ENCODE measurements at places on chromosomes 16 and 17.

- peak; percentile 87 for DNase-seq
Observed at GRCh38 chr17:76048711-76049110, 21.6 kb upstream of the EVPL start.

DNA sequence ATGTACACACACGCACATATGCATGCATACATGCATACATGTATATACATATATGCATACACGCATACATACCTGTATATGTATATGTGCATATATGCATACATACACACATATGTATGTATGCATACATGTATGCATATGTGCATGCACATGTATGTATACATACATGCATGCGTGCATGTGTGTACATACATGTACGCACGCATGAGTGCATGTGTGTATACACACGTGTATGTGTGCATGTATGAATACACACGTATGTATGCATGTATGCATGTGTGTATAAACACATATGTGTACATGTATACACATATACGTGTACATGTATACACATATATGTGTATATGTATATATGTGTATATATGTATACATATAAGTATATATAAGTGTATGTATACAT is 28.5 kb upstream of the DLX3 start:
- DNase-seq = no peak

- DNase-seq = no peak
Observed at GRCh38 chr16:48627148-48627547, 17.2 kb upstream of the N4BP1 start.

DNA sequence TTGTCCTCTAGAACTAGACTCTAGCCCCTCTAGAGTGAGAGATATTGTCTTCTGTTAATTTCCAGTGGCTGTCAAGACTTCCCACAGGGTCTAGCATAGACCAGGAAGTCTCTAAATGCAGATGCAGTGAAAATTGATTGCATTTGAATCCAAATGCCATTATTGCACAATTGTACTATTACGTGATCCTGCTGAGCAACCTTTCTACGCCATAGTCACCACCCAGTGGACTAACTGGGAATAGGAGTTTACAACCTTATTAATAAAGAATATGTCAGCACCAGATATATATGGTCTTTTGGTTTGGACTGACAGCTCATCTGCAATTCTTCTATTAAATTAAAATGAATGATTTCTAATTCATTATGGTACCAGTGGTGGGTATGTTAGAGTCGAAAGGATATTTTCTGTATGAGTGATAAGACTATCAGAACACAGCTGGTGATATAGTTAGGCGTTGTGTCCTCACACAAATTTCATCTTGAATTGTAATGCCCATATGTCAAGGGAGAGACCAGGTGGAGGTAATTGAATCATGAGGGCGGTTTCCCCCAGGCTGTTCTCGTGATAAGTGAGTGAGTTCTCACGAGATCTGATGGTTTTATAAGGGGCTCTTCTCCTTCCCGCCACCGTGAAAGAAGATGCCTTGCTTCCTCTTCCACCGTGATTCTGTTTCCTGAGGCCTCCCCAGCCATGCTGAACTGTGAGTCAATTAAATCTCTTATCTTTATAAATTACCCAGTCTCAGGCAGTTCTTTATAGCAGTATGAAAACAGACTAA is 138.9 kb upstream of the CA10 start:
- no peak for DNase-seq

DNA sequence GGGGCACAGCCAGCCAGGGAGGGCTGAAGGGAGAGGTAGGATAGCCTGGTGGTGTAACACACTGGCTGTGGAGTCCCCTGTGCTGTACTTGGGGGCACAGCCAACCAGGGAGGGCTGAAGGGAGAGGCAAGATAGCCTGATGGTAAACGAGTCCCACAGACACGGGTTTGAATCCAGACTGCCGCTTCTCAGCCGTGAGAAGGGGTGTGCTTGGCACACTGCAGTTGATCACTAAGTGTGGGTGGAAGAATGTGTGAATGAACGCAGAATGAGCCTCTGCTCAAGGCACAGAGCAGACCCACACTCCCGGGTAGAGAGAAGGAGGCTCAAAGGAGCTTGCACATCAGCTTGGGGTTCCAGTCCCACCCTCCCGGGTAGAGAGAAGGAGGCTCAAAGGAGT is 71.4 kb downstream of the TIMM22 start:
- DNase-seq = no peak

GRCh38 chr17:8841844-8842243 is 25.6 kb downstream of the PIK3R6 start:
- DNase-seq = no peak

DNA sequence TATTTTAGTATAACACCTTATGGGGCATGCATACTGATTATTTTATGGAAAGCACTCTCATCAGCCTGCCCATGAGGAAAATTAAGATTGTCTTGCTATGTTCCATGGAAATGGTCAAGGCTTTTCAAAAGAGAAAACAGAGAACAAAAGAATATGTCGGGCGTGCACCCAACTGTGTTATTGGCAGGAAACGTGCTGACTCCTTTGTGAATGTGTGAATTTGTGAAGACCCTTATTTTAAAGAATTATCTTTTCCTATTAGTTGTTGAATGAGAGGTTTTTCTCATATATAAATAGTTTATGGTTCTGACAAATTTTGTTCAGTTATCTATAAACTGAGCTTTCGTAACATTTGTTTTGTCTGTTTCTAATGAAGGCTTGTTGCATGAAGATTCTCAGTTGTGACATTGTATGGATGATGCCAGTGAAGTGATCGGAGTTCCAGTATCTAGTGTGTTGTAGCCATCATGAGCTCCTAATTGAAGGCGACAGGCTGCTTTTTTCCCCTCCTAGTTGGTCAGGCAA is 180.0 kb downstream of the BCAS3 start:
- DNase-seq = no peak

DNA sequence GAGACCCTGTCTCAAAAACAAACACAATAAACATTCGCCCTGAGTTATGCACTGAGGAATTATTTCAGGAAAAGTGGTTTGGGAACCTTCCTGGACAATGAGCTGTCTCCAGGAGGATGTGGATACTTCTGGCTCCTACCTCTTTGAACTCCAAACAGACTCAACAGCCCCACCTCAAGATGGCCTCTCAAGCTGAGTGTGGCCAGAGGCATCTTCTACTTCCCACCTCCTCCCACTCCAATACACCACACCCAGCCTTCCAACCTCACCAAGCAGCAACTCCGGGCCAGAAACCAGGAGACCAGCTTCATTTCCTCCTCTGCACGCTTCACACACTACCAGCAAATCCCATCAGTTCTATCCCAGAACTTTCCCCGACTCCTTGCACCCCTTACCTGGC is 11.6 kb downstream of the HBQ1 start:
- DNase-seq = no peak

- peak; percentile 82 for DNase-seq
Observed at GRCh38 chr17:1438593-1439083, 17.4 kb downstream of the CRK start.

GRCh38 chr16:4392382-4393239 is 21.0 kb downstream of the VASN start:
- DNase-seq = peak; percentile 48

GRCh38 chr16:3133844-3134243 is 985 bp upstream of the ZNF213 start:
- DNase-seq = no peak

DNA sequence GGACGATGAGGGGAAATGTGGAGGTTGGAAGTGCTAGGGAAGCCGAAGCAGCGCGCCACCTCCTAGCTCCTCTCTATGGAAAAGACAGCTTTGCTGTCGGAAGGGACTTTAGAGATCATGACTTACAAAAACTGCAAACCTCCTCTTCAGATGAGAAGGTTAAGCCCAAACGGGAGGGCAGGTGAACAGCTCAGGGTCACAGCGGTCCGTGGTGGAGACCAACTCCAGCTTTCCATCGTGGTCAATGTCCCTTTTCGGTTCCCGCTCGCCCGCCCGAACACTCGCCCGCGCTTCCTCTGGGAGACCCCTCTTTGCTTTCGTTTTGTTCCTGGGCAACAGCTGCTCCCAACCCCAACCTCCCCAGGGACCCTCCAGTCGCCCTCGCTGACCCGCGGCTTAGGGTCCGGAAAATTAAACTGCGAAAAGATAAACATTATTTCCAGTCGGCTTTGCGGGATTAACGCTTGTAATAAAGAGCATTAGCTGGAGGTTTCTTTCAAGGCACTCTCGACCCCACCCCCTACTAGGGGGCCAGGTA is 7.7 kb downstream of the IRX6 start:
- no peak for DNase-seq

GRCh38 chr17:42608305-42609181 is 631 bp downstream of the RETREG3 start:
- DNase-seq = peak; percentile 11

GRCh38 chr17:63927464-63928171 is 4.5 kb downstream of the CD79B start:
- DNase-seq = no peak

- DNase-seq = no peak
Observed at GRCh38 chr17:74217037-74217730, 3.8 kb downstream of the TTYH2 start.

- no peak for DNase-seq
Observed at GRCh38 chr17:74737299-74738050, 419 bp downstream of the RAB37 start.

- no peak for DNase-seq
Observed at GRCh38 chr17:56373981-56374833, 219.3 kb upstream of the NOG start.

- no peak for DNase-seq
Observed at GRCh38 chr17:75910699-75911098, 6.0 kb upstream of the MRPL38 start.

DNA sequence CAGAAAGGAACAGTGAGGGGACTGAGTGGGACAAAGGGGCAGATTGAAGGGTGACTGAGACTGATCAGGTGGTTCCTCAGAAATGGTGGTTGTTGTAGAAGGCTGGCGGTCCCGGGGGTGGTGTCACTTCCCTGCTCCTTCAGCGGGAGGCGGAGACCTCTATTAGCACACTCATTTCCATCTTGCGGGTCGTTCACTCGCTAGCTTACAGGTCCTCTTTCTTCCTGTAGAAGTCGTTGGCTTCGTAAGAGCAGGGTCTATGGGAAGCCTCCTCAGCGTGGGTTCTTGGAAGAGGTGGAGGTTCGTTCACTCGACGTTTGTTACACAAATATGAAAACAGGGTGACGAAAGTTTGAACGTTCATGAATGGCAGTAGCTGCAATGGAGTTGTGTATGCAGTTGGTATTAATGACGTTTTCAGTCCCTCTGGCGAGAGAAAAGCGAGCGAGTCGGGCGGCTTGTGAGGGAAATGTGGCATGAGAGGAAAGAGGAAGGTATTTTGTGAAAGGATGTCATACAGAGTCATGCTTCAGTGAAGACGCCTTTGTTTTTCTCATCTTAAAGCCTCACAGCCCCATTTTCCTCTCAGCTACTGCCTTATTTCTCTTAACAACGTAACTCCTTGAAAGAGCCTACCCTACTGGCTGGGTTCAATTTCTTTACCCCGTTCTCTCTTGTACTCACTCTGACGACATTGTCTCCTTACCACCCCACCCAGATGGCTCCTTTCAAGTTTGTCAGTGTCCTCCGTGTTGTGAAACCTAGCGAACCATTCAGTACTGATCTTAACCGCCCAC is 667 bp downstream of the EFCAB13 start:
- DNase-seq = peak; percentile 41

- no peak for DNase-seq
Observed at GRCh38 chr16:24174504-24174903, 81.6 kb upstream of the CACNG3 start.

- DNase-seq = peak; percentile 88
Observed at GRCh38 chr16:11877374-11877773, 26.0 kb upstream of the RSL1D1 start.

DNA sequence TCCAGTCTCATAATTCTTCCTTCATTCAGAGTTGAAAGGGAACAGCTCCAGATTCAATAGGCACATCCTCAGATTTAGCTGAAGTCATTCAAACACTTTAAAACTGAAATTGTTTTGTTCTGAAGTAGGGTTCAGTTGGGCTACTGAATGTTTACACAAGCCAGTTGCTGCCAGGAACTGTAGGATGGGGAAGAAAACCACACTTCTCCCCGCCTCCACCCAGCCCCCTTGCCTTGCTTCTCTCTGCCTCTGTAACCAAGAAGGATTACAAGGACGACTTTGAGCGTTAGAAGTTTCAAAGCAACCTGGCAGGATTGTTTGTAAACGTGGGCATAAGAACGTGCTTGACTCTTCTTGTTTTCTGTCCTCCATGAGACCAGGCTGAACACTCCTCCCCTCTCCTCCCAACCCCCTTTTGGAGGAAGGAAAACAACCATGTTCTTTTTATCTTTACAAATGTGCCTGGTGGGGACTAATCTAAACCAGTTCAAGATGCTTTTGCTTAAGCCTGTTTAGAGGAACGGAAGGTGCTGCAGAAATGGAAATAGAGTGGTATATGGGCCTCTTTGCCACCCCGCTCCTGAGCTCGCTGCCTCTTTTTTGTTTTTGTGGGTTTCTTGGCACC is 287.9 kb downstream of the FTO start:
- DNase-seq = peak; percentile 88

GRCh38 chr17:46732160-46732559 is 86.3 kb downstream of the WNT3 start:
- DNase-seq = no peak
